Left forelimb (tissue), 1 donor: ENCODE measurements at places on chromosomes 5 and 9.

GRCh38 chr9:4836676-4837075, 43.9 kb downstream of the RCL1 start:
- no peak for DNase-seq

GRCh38 chr5:132387640-132388117, 18.2 kb downstream of the SLC22A5 start:
- no peak for DNase-seq

DNA sequence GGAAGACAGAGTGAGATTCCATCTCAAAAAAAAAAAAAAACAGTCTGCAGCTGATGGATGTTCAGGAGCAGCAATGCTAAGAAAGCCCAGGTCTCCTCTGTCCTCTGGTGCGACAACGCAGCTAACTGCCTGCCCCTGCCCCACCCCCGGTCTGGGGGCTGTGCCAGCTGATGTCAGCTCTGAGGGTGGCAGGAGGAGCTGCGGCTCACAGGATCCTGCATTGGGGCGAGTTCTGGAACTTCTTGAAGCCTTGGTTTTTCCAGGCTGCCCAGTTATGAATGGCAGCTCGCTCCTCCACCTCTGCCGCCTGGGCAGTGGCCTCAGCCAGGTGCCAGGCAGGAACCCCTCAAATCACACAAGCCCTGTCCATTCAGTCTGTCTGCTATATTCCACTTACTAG, 113.5 kb downstream of the ROR2 start:
- peak; percentile 48 for DNase-seq

DNA sequence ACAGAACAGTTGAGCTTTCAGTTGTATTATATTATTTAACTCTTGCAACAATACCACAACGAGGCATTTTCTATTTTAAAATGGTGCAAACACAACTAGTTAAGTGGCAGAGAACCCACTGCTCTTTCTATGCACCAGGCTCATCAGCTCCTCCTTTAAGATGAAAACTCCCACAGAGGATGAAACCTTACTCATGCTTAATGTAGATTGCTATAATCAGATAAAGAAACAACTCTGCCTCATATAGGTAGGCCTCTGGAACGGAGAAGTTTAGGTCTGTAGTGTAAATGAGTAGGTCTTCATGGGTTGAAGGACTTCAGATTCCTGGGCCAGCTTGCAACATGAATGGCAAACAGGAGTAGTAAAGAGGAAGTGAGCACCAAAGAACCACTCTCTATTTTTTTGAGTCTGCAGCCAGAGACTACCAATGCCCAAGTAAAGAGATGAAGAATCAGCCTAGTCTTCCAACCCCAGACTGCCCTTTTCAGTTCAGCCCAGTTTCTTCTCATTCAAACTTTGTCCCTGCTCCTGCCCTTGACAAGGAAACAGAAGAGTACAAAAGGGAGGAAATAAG, 33.9 kb downstream of the HACD4 start:
- DNase-seq, result no peak

DNA sequence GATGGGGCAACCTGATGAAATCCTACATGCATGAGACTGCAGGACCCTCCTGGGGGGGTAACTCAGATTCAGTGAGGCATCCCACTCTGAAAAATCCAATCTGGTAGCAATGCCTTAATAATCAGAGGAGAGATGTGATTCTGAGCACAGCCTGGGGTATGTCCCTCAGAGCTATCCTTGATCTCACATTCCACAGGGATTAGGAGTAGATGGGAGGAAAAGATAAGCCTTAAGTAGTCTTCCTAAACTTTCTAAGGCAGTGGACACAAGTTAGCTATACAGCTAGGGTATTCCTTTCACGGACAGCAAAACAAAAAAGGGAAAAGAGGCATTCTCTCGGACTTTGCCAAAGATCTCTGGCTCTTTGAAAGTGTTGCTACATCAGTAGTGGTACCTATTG, 3.9 kb upstream of the SPATA9 start:
- DNase-seq, result no peak

DNA sequence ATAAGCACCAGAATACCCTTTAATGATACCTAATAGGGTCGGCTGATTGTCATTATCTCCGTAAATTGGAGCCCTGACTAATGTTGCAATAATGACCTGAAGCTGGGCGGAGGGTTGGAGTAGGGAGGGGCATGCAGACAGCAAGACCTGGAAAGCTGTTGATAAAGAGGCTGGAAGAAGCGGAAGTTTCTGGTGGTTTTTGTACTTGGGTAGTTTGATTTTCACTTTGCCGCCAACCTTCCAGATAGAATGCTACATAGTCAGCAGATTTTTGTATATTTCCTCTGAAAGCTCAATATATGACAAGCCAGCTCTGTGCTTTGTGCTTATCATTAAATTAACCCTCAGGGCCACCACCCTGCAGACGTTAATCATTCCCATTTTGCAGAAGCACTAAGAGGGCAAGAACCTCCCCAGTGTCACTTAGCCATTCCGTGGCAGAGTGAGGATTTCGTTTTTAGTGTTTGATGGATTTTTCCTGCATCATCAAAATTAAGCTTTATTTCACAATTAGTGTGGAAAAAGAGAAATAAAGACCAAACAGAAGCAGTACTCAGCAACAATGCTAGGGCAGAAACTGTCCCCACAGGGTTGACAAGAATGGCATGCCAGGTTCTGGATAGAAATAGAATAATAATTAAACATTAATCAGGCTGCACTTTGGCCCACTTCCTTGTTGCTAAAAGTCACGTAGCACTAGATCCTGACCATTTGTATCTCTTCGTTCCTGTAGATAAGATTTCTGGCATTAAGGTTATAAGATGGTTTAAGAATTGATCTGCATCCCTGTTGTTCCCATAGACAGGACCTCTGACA, 34.7 kb downstream of the DIRAS2 start:
- DNase-seq, result no peak

GRCh38 chr5:22480305-22480704, 372.8 kb downstream of the CDH12 start:
- no peak for DNase-seq

DNA sequence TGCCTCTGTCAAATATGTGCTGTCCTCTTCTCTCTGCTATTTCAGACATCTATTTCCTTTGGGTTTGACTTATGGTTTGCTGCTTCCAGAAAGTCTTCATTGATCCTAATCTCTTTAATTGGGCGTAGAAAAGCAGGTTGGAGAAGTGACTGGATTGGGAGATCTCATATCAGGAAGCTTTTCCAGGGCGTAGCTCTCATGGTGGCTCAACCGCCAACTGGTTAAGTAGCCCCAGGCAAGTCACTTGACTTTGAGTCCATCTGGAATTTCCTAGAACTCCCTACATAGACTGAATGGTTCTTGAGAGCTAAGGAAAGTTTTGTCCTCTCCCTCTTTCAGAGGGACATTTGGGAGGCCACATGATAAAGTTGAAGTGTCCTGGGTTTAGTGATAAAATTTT, 192.3 kb upstream of the GLRA1 start:
- DNase-seq, result no peak

- no peak for DNase-seq
Observed at GRCh38 chr5:160363660-160364395, 6.6 kb downstream of the C1QTNF2 start.

- DNase-seq, result no peak
Observed at GRCh38 chr9:104177003-104177611, 83.0 kb downstream of the SMC2 start.

GRCh38 chr5:38994324-38994927, 79.8 kb downstream of the RICTOR start:
- DNase-seq, result no peak

- no peak for DNase-seq
Observed at GRCh38 chr9:135090547-135090946, 3.1 kb downstream of the OLFM1 start.

GRCh38 chr5:164650427-164650826, 1145.0 kb downstream of the MAT2B start:
- no peak for DNase-seq

DNA sequence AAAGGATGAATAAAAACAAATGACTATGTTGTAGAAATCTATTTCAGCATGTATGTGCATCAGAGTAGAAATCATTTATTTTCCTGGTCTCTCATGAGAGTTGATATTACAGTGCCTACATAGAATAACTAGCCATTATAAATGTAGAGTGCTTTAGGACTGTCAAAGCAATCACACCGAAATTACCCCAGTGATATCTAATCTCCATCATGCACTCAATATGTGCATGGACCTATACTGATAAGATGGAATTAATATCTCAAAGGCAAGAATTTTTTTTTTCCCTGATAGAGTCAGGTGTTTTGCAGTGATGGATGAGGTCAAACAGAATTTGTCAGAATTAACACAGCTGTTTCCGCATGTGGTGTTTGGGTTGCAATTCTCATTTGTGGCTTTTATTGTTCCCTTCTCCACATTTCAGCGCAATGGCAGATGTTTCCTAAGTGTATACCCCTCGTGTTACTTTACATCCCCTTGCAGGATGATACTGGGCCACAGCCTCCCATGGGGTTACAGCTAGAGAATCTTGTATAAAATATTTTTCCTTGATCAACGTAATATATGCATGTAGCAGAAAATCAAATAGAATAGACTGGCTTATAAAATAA, 298.8 kb downstream of the RASEF start:
- no peak for DNase-seq

GRCh38 chr5:163459462-163459818, 462 bp downstream of the NUDCD2 start:
- no peak for DNase-seq

GRCh38 chr9:20363233-20363632, 259.1 kb downstream of the MLLT3 start:
- no peak for DNase-seq

GRCh38 chr9:96726946-96727345, 50.9 kb downstream of the ZNF510 start:
- no peak for DNase-seq

DNA sequence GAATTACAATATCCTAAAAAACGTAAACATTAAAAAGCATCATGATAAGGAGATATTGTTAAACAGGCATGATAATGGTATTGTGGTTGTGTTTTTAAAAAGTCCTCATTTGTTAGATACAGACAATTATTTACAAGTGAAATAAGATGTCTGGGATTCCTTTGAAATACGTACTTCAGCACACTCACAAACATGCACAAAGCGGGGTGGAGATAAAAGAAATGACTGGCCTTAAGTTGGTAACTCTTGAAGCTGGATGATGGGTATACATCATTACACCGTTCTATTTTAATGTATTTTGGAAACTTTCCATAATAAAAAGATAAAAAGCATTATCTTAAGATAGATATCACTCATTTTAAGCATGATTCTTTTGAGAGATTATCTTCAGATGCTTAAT, 1.0 kb downstream of the FAM200C start:
- DNase-seq, result no peak

GRCh38 chr9:130756037-130756436, 62.5 kb downstream of the EXOSC2 start:
- no peak for DNase-seq

GRCh38 chr9:115411516-115411915, 293.6 kb upstream of the TNC start:
- DNase-seq, result no peak

GRCh38 chr5:156684216-156684615, 165.9 kb upstream of the PPP1R2B start:
- DNase-seq, result no peak

DNA sequence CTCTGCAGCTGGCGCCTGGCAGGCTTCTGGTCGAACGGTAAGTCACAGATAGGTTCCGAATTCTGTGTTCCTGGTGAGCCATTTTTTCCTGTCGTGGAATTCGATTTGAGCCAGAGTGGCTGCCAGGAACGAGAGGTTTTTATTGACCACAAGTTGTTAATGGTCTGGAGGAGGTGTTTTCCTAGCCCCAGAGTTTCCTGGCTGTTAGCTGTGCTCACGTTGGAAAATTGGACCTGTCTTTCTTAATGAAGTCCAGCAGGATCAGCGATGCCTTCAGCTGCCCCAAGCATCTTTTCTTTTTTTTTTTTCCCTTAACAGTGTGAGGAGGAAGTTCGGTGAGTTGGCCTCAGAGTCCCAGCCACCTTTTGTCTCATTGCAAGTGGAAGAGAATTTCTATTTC, 62.9 kb downstream of the COL5A1 start:
- DNase-seq, result no peak

- DNase-seq, result no peak
Observed at GRCh38 chr5:159220206-159220605, 10.9 kb upstream of the RNF145 start.

- DNase-seq, result no peak
Observed at GRCh38 chr9:93127395-93127911, 6.6 kb downstream of the NINJ1 start.

DNA sequence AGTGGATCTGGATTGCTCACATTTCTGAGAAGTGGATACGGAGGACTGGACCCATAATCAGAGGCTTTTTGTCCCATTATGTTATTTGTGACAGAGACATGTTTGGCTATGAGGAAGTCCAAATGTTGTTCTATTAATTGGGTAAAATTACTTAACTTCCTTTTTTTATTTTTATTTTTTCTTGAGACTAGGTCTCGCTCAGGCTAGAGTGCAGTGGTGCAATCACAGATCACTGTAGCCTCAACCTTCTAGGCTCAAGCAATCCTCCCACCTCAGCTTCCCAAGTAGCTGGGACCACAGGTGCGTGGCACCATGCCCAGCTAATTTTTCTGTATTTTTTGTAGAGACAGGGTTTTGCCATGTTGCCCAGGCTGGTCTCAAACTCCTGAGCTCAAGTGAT, 11.9 kb upstream of the PGGT1B start:
- DNase-seq, result no peak

GRCh38 chr9:113511047-113511521, 47.6 kb downstream of the RGS3 start:
- DNase-seq, result no peak

- no peak for DNase-seq
Observed at GRCh38 chr9:101415578-101415977, 16.9 kb downstream of the ZNF189 start.

DNA sequence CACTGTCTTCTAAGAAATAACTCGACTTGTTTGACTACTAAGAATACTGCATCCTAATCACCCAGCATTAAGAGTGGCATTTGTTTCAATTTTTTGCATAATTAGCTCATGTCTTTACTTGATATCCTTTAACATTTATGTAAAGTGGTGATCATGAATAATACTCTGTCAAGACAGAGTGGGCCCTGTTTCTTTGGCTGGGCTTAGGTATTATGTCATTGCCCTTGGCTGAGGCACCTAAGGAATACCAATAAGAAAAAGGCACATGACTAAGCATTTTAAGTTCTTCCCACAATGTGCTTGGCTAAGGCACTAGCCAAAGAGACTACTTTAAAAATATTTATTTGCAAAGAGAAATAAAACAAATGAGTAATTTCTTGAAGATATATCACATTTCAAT, 308.1 kb downstream of the CTNND2 start:
- DNase-seq, result no peak

- DNase-seq, result no peak
Observed at GRCh38 chr5:62969409-62970120, 390.9 kb downstream of the LRRC70 start.

GRCh38 chr5:78245136-78245535, 49.4 kb downstream of the AP3B1 start:
- DNase-seq, result no peak
